T-helper 17 cell (primary cell): ENCODE measurements at places on chromosomes 3 and 15.

GRCh38 chr3:159795681-159796175 lies 192.9 kb upstream of the IL12A start:
- no peaks in the 10 kb centered on the region for H3K4me1 ChIP-seq
- H3K4me3 ChIP-seq: no peak overlapping the region
- no peak overlapping the region for H3K27ac ChIP-seq
- no peak for DNase-seq
- no peaks in the 10 kb centered on the region for H3K36me3 ChIP-seq
- peaks cover 59% of the 10 kb centered on the region for H3K27me3 ChIP-seq

DNA sequence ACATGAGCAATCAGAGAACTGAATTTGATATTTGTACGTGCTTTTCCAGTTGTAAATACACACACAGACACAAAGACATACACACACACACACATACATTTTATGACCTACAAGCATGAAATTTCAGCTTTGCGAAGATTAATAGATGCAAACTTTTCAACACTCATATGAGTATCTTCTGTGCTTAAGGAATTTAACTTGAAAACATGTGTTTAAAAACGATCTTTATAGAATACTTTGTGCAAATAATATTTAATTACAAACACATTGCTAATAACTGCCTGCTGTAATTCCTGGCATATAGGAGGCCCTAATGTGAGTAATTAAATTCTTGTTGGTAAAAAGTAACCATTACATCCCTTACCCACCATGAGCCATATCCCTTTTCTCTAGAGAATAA lies 107.7 kb upstream of the PLSCR5 start:
- no peaks in the 10 kb centered on the region for H3K4me1 ChIP-seq
- no peak for DNase-seq
- no peak overlapping the region for H3K4me3 ChIP-seq

DNA sequence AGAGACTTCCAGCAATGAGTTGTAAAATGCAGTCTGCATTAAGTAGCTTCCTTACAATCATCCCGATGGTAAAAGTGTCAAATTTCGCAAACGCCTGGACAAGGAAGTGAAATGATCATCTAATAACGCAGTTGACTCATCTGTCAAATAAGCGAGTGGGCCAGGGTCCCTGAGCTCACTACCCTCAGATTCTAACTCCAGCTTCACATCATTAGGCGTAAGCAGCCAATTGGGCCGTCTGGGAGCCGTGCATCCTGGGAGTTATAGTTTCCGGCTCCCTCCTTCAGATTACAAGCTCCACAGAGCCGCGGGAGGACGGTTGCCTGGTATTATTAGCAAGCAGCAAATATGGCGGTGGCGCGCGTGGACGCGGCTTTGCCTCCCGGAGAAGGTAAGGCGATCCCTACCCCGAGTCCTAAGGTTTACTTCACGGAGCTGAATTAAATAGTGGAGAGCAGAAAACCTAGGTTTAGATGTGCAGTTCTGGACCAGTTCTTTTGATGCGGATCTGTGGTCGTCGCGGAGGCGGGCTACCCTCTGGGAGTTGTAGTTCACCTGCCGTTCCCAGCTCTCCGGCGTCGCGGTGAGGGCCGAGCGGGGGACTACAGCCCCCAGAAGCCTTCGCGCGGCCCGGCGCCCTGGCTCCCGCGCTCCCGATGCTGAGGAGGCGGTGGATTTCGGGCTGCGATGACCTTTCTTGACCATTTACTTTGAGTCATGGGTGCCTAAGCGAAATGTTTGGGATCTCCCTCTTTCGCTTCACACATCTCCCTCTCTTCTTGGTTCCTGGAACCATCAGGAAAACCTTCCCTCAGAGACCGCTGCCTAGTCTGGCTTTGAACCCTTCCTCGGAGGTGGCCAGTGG lies at the start of gene CEP97:
Gene CEP97, plus strand, starts transcription at position 286 of the 865 bp plus-strand sequence. Its CDS starts 63 bp downstream, at position 349.
- H3K27me3 ChIP-seq: no peaks in the 10 kb centered on the region
- H3K27ac ChIP-seq: peak within 1 kb of the TSS; percentile 94
- peak within 1 kb of the TSS; percentile 97 for H3K4me3 ChIP-seq

DNA sequence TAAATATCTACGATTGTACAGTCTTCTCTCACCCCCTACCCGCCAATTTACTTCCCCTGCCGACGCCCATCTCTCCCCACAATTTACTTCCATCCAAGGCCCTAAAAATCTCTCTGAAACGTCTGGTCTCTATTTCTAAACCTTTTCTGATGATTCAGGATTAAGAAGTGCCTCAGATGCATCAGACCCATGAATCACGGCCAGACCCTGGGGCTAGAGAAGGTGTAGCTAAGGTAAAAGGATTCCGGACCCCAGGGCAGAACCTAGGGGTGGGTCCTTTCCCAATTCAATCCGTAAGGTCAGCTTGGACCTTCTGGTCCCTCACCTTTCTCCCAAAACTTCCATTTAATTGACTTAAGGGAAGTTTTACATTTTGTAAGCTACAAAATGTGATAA lies 46.4 kb downstream of the LRIG1 start:
- H3K27ac ChIP-seq: no peak overlapping the region
- H3K36me3 ChIP-seq: peaks cover 10% of the 10 kb centered on the region
- H3K4me1 ChIP-seq: peaks cover 26% of the 10 kb centered on the region
- no peak for DNase-seq
- no peak overlapping the region for H3K4me3 ChIP-seq

DNA sequence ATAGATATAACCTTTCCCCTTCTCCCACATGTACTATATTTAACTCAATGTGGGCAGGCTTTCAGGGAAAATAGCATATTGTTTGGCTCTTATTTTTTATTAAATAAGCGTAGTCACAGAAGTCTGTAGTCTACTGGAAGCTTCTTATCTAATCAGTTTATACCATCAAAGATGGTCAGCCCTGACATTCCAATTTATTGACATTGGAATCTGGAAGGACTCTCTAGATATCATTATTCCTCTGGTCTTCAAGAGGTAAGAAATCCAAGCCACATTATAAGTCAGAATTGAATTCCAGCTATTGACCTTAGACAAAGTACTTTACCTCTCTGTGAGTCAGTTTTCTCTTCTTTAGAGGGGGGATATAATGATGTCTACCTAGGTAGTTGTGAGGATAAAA lies 38.5 kb upstream of the SCAANT1 start:
- H3K36me3 ChIP-seq: peaks cover 4% of the 10 kb centered on the region
- peak overlapping the region; percentile 82 for H3K4me3 ChIP-seq
- peaks cover 48% of the 10 kb centered on the region for H3K4me1 ChIP-seq
- H3K27me3 ChIP-seq: no peaks in the 10 kb centered on the region

- no peak overlapping the region for H3K27ac ChIP-seq
- no peak for DNase-seq
- peaks cover 37% of the 10 kb centered on the region for H3K27me3 ChIP-seq
- no peak overlapping the region for H3K4me3 ChIP-seq
- H3K36me3 ChIP-seq: peaks cover under 1% of the 10 kb centered on the region
Observed at GRCh38 chr15:61702224-61703020, 357.8 kb downstream of the VPS13C start.

DNA sequence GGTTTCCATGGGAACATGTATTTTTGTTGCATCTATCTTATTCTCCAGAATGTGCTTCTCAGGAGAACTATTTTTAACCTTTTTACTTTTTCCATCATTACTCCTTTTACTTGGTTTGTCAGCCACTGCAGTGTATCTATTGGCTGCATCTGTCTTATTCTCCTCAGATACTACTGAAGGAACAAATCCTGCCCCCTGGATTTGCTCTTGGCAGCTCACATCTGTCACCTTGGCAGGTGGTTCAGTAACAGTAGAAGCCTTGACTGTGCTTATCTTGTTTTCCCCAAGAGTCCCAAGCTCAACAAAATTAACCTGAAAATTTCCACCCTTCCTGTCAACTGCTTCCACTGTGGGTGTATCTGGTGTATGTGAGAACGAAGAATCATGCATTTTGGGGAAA lies 106.0 kb downstream of the MAP4 start:
- H3K27me3 ChIP-seq: no peaks in the 10 kb centered on the region
- no peak for DNase-seq
- H3K4me1 ChIP-seq: peaks cover 4% of the 10 kb centered on the region
- no peak overlapping the region for H3K4me3 ChIP-seq

DNA sequence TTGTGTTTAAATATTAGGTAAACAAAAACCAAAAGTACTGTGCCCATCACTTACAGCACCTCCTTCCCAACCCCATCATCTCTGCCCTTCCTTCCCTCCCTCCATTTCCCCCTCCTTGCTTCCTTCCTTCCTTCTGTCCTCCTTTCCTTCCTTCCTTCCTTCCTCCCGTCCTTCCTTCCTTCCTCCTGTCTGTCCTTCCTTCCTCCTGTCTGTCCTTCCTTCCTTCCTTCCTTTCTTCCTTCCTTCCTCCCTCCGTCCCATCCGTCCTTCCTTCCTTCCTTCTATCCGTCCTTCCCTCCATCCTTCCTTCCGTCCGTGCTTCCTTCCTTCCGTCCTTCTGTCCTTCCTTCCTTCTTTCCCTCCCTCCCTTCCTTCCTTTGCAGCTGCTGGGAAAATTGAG lies 67.8 kb upstream of the SIAH2 start:
- H3K27ac ChIP-seq: no peak overlapping the region
- H3K27me3 ChIP-seq: peaks cover 25% of the 10 kb centered on the region
- peaks cover 2% of the 10 kb centered on the region for H3K36me3 ChIP-seq

GRCh38 chr15:89192136-89192535 lies 29.2 kb downstream of the RLBP1 start:
- peak overlapping the region; percentile 82 for H3K27ac ChIP-seq
- H3K27me3 ChIP-seq: no peaks in the 10 kb centered on the region
- peaks cover 9% of the 10 kb centered on the region for H3K36me3 ChIP-seq
- H3K4me1 ChIP-seq: peaks cover 8% of the 10 kb centered on the region
- DNase-seq: no peak

GRCh38 chr15:44159492-44159891 lies 35.6 kb downstream of the FRMD5 start:
- peaks cover 54% of the 10 kb centered on the region for H3K27me3 ChIP-seq
- no peak overlapping the region for H3K4me3 ChIP-seq
- no peak overlapping the region for H3K27ac ChIP-seq
- H3K4me1 ChIP-seq: no peaks in the 10 kb centered on the region

- no peak for DNase-seq
- no peak overlapping the region for H3K27ac ChIP-seq
- H3K4me3 ChIP-seq: peak overlapping the region; percentile 19
- H3K36me3 ChIP-seq: no peaks in the 10 kb centered on the region
Observed at GRCh38 chr15:48644827-48645557, 517 bp downstream of the FBN1 start.

DNA sequence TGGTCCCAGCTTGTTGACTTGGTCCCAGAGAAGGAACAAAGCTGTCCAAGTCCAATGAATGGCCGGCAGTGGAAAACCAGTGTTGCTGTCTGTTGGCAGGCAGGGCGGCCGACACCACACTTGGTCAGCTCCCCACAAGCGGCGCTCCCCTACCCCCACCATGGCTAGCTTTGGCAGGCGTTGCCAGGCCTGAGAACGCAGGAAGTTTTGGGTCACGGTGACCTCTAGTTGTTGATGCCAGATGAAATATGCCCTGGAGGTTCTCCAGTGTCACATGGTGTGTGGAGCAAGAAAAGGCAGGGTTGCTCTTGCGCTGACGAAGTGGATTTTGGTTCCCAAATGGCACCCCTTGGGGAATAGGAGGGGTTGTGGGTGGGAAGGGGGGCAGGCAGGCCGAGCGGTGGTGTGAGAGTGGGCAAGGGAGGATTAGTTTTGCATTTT lies 72.7 kb upstream of the TPRG1 start:
- H3K27me3 ChIP-seq: peaks cover 14% of the 10 kb centered on the region
- DNase-seq: no peak
- H3K36me3 ChIP-seq: peaks cover 4% of the 10 kb centered on the region
- H3K27ac ChIP-seq: no peak overlapping the region
- H3K4me1 ChIP-seq: peaks cover 2% of the 10 kb centered on the region
- H3K4me3 ChIP-seq: no peak overlapping the region

GRCh38 chr3:50487181-50487580 lies 16.3 kb downstream of the CACNA2D2 start:
- H3K4me3 ChIP-seq: no peak overlapping the region
- no peak for DNase-seq
- no peaks in the 10 kb centered on the region for H3K36me3 ChIP-seq
- peaks cover 9% of the 10 kb centered on the region for H3K27me3 ChIP-seq
- no peak overlapping the region for H3K27ac ChIP-seq

DNA sequence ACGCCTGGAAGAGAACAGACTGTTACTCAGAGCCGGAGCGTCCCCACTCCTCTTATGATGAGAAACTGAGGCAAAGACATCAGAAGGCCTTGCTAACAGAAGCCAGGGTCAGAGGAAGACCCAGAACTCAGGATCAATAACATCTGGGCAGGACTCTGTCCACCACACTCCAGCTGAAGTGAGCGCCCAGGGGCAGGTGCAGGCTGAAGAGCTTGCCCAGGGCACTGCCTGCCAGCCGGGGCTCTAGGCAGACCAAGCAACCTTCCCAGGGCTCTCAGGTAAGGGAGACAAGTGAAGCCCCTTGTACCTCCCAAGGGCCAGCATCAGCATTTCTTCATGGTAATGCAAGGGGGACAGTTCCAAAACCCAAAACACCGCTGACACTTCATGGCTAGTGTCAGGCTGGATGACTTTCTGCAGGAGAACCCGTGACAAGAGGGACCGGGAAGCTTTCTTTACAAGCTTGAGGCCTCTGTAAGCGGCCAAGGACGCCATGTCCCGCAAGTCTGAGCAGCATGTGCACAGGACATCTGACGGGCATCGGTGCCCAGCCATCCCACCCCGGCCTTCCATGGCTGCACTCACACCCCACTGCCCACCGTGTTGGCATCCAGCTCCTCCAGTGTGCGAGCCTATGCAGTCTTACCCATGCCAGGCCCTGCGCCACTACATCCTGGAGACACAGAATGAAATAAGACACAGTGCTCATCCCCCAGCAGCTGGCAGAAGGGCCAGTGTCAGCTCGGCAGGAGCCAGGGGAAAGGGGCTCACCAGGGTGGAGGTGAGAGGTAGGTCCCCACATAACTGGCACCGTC lies 14.1 kb downstream of the XXYLT1 start:
- no peak for DNase-seq
- peaks cover 14% of the 10 kb centered on the region for H3K4me1 ChIP-seq
- H3K4me3 ChIP-seq: no peak overlapping the region
- H3K27ac ChIP-seq: peak overlapping the region; percentile 88
- no peaks in the 10 kb centered on the region for H3K36me3 ChIP-seq
- no peaks in the 10 kb centered on the region for H3K27me3 ChIP-seq

GRCh38 chr3:108461661-108462111 lies 48.7 kb downstream of the MYH15 start:
- no peak for DNase-seq
- no peak overlapping the region for H3K27ac ChIP-seq
- H3K27me3 ChIP-seq: no peaks in the 10 kb centered on the region
- no peak overlapping the region for H3K4me3 ChIP-seq
- H3K4me1 ChIP-seq: no peaks in the 10 kb centered on the region

- no peak overlapping the region for H3K27ac ChIP-seq
- no peak for DNase-seq
- no peak overlapping the region for H3K4me3 ChIP-seq
- H3K27me3 ChIP-seq: no peaks in the 10 kb centered on the region
- H3K36me3 ChIP-seq: no peaks in the 10 kb centered on the region
Observed at GRCh38 chr3:100110162-100110561, 4.1 kb downstream of the FILIP1L start.

DNA sequence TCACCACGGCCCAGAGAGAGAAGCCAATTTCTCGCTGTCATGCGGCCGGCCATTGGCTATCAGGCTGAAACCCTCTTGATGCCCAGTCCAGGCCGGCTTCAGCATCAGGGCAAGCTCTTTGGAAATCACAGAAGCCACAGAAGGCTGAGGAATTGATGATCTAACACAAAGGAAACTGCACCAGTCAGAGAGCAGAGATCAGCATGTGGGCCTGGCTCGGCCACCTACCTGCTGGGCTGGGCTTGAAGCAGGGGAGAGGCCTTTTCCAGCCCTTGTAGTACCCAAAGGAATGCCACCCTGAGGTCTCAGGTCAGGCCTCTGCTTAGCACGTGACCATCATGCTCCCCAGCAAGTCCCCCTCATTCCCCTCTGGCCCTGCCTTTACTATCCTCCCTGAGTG lies 119.1 kb downstream of the TLE3 start:
- no peaks in the 10 kb centered on the region for H3K36me3 ChIP-seq
- no peak overlapping the region for H3K27ac ChIP-seq
- H3K4me1 ChIP-seq: no peaks in the 10 kb centered on the region
